Cortex of kidney (tissue), 1 donor: ENCODE measurements at places on chromosomes 6 and 20.

DNA sequence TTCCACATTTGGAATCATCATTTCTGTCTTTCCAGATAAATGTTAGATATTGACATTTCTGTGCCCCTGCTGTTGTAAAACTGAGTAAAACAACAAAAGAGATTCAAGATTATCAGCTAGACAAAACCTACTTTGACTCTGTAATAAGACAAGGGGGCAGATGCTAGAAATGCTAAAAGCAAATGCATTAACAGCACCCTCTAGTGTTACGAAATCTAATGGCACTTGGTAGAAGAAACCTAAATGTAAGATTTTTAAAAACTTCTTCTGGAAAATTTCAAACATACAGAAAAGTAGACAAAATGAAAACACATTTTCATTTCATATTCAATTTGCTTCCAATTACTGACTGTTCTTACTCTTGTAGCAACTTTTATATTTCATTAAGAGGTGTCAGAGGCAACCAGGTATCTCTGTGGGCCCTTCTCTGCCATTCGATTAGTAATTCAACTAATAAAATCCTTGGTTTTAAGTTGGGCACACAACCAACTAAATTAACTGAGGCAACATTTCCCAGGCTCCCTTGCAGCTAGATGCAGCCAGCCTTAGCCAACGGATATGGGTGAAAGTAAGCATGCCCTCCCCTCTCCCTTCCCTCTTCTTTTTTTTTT is 45.0 kb downstream of the SLC23A2 start:
- DNase-seq, result no peak

DNA sequence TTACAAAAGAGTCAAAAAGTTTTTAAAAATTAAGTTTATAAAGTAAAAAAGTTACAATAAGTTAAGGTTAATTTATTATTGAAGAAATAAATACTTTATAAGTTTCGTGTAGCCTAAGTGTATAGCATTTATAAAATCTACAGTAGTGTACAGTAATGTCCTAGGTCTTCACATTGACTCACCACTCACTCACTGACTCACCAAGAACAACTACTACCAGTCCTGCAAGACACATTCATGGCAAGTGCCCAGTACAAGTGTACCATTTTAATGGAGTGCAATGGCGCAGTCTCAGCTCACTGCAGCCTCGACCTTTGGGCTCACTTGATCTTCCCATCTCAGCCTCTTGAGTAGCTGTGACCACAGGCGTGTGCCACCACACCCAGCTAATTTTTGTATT is 128.2 kb downstream of the GPX5 start:
- no peak for DNase-seq

DNA sequence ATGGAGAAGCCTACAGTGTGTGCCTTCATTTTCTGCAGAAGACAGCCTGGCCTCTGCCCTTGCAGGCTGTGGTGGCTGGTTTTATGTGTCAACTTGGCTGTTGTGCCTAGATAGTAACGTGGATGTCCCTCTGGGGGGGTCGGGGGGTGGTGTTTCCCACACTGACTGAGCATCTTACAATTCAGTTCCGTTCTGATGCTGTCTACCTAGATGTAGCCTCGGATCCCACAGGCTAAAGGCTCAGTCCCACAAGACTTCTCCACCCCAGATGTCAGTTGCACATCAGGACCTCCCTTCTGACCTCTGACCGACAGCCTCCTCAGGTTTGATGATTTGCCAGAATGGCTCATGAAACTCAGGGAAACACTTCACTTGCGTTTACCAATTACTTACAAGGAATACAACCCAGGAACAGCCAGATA is 4.4 kb downstream of the PYGB start:
- no peak for DNase-seq

DNA sequence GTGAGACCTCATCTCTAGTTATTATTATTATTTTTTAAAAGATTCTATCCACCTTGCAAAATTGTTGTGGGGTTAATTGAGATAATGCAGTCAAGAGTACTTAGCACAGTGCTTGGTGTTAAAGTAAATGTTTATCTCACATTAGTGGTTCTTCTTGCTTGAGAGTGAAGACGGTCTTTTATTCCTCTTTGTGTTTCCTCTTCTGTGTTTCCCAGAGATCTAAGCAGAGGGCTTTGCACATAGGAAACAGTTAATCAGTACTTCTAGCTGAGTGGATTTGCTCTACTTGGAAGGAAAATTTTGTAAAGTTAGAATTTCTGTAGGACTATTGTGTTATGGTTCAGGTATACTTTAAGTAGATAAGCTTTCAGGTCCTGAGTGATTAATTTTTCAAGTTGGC is 3.5 kb downstream of the ARMC2 start:
- DNase-seq, result no peak

- DNase-seq, result no peak
Observed at GRCh38 chr6:169184419-169184818, 69.2 kb downstream of the THBS2 start.

DNA sequence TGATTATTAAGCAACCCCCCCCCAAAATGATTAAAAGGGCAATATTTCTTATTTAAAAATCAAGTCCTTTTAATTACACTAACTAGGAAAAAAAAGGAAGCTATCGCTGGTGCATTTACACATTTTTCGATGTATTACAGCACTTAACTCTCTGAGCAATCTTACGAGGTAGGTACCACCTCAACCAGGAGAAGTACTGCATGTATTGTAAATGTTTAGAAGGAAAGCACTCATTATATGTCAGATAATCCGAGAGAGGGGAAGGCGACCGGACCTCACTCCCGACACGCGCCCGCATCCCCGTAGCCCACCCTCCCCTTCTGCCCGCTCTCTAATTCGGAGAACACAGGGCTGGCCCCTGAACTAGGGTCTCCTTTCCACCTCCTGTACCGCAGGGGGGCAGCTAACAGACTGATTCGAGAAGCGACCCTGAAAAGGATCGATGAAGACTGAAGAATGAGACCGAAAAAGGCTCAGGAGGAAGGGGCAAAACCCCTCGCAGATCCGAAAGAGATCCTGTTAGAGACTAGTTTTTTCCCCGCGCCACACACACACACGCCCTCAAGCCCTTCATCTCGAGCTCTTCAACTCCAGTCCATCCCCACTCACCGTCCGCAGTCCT is 337 bp downstream of the ESF1 start:
- no peak for DNase-seq

DNA sequence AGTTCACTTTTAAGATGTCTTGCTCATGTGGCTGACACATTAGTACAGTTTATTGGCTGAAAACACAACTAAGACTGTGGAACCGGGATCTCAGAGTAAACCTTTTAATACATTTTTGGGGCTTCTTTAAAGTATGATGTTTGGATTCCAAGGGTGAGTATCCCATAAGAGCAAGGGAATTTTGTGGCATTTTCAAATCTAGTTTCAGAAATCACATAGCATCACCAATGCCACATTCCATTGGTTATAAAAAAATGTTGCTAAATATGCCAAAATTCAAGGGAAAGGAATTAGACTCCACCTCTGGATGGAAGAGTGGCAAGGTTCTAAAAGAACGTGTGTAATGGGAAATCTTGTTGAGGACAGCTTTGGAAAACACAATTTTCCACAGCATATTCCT is 338.6 kb downstream of the COL12A1 start:
- DNase-seq, result no peak

- DNase-seq, result no peak
Observed at GRCh38 chr6:141675957-141676356, 456.8 kb upstream of the GJE1 start.

DNA sequence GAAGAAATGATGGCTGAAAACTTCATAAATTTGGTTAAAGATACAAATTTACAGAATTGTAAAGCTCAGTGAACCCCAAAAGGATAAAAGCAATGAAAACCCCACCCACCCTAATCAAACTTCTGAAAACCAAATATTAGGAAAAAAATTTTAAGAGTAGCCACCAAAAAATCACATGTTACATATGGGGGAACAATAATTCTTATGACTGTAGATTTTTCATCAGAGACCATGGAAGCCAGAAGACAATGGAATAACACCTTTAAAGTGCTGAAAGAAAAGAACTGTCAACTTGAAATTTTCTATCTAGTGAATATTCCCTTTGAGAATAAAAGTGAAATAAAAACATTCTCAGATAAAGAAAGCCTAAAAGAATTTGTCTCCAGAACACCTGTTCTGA is 24.4 kb downstream of the PROCR start:
- DNase-seq, result no peak

GRCh38 chr6:31020057-31020456 is 9.8 kb downstream of the MUC22 start:
- no peak for DNase-seq

GRCh38 chr6:18147616-18148015 is 7.3 kb downstream of the TPMT start:
- no peak for DNase-seq

- no peak for DNase-seq
Observed at GRCh38 chr20:49276161-49276960, 1.5 kb downstream of the ZNFX1 start.

GRCh38 chr6:37024656-37025337 is 19.3 kb downstream of the FGD2 start:
- no peak for DNase-seq

GRCh38 chr6:159819932-159820640 is 20.0 kb downstream of the PNLDC1 start:
- no peak for DNase-seq

- DNase-seq, result no peak
Observed at GRCh38 chr20:22719167-22719591, 134.8 kb upstream of the FOXA2 start.

DNA sequence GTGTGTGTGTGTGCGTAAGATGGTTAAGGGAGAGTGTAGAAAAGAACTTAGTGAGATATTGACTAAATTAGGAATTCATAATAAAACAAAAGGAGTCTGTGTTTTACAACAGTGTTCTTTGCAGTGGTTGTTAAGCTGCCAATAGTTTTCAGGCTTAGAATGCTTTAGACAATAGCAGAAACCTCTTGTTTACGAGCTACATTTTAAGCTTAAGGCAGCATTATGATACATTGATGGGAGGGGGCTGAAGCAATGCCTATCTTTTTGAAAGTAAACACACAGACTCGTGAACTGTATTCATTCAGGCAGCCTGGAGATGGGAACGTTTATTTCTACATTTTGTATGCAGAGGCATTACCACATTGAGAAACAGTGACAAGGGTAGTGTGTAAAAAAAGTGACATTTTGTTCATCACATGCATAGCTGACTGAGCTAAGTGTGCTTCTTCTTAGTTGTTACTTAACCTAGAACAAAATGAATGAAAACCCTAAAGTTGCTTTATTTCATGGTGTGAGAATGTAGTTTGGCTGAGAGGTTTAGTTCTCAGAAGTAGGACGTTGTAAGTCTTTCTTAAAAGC is 21.2 kb downstream of the CLVS2 start:
- DNase-seq, result no peak

GRCh38 chr20:23305098-23305497 is 45.5 kb upstream of the NXT1 start:
- DNase-seq, result no peak

- DNase-seq, result no peak
Observed at GRCh38 chr6:27471365-27472115, 1.4 kb downstream of the ZNF184 start.

DNA sequence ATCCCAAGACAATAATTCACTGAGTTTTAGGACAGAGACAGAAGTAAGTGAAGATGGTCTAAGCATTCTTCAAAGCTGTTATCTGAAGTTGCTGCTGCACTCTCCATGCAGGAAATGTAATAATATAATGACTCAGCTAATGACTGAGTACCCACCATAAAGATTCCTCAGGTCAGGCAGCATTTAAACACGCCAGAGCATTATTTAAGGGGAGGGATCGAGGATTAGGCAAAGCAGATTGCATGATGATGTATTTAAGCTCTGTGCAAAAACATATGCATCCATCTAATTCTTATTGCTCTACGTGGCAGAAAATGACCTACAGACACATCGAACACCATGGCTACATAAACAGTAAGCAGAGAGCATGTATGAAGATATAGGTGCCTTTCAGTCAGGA is 216.4 kb downstream of the UNC5CL start:
- no peak for DNase-seq

- no peak for DNase-seq
Observed at GRCh38 chr6:161949531-161949930, 675.7 kb upstream of the AGPAT4 start.

DNA sequence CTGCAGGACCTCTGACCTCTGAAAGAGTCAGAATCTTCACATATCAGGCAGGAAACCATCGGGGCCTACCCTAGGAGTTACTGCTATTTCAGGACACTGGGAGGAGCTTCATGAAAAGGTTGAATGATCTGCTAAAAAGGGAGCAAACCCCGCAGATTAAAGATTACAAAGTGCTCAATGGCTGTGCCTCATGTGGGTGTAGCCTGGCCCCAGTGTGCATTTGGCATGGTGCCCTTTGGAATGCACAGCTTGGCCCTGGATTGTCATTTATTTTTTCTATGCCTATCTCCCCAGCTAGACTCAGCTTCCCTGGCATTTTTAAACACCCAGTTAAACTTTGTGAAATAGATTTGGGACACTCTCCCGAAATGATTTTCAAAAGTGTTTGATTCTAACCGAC is 368.5 kb upstream of the SPTLC3 start:
- no peak for DNase-seq

GRCh38 chr6:31042806-31043205 is 32.5 kb downstream of the MUC22 start:
- DNase-seq, result no peak

- DNase-seq, result no peak
Observed at GRCh38 chr6:158041370-158041769, 59.7 kb downstream of the SYNJ2 start.

DNA sequence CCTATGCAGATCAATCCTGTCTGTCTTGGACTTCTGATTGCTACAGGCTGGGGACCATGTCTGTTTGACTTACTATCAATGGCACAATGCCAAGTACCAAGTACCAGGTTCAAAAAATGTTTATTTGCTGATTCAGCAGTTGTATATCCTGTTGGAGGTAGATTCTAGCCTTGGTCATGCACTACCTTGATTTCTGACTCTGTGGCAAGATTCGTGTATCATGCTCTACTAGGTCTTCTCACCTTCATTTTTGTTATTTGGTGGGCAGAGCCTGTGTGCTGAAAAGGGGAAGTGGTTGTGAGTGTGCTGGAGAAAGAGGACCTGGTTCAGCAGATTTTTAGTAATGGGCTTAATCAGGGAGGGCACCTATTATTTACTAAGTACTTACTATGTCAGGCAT is 192.4 kb upstream of the MYLIP start:
- DNase-seq, result no peak

- no peak for DNase-seq
Observed at GRCh38 chr6:6803180-6803977, 214.9 kb downstream of the LY86 start.

- DNase-seq, result no peak
Observed at GRCh38 chr6:119350952-119351372, 1.4 kb upstream of the MAN1A1 start.

DNA sequence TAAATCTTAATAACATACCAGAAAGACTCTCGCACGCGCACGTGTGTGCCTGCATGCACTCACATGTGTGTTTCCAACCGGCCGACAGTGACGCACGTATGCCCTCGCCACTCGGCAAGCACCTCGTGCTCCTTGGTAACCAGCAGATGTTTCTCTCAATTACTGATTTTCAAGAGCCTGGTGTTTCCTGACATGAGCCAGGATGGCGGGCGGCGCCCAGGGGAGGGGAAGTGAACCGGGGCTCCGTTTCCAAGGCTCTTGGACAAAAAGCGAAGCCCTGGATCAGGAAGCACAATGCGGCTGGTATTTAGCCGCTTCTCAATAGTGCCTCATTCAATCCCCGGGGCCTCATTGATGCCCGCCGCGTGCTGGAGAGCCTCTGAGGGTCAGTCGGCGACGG is 37.7 kb downstream of the PMEPA1 start:
- no peak for DNase-seq
